Nucleus accumbens (tissue), 56 donors: ENCODE measurements at places on chromosomes 7 and 10.

- DNase-seq = no peak
Observed at GRCh38 chr10:56874950-56875349, 513.9 kb upstream of the ZWINT start.

GRCh38 chr7:71430246-71430645 lies 298.3 kb downstream of the GALNT17 start:
- no peak for DNase-seq

DNA sequence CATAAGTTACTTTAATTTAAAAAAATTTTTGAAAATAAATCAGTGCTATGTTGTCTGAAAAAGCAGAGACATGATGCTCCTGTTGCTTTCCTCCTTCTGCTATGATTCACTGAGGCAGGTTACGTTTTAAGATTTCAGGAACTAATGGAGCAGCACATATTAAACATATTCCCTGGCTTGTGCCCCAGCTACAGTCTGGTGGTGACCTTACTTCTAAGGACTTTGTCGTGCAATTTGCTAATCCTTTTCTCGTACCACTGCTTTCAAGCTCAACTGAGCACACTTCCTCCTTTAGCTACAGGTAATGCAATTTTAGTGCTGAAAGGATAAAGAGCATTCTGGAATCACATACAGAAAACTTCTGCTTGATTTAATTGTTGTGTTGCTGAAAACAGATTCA lies 16.2 kb upstream of the PRR15 start:
- no peak for DNase-seq

DNA sequence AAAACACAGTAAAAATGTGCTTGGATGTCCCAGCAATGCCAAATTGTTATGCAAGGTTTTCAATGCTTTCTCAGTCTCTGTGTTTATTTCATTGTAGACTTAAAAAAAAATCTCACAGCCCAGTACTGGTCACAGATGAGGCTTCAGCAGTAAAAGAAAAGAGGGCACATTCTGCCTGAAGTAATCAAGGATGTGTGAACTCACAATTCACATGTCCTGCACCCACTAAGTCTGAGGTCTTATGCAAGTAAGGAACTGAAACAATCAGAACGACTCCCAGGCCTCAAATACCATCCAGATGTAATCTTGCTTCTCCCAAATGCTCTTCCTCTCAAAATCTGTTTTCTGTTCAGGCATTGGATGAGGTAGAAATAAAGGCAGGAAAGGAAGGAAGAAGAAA lies 33.7 kb downstream of the ADRB1 start:
- no peak for DNase-seq

GRCh38 chr10:74521526-74521925 lies 304.9 kb upstream of the KAT6B start:
- DNase-seq = no peak

DNA sequence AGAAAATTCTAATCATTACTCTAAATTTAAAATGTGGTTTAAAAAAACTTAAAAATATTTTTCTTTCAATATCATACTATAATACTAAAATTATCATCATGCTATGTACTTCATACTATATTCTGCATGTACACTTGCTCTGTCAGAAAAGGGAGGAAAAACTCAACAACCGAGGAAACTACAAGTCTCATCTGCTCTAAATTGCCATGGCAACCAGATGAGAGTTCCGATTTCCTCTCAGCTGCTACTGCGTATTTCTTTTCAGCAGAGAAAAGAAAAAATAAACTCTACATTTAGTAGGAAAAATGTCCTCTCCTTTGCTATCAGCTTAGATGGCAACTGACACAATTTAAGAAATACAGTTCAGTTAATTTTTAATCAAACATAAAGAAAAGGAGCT lies 178.9 kb downstream of the SRPK2 start:
- DNase-seq = no peak

DNA sequence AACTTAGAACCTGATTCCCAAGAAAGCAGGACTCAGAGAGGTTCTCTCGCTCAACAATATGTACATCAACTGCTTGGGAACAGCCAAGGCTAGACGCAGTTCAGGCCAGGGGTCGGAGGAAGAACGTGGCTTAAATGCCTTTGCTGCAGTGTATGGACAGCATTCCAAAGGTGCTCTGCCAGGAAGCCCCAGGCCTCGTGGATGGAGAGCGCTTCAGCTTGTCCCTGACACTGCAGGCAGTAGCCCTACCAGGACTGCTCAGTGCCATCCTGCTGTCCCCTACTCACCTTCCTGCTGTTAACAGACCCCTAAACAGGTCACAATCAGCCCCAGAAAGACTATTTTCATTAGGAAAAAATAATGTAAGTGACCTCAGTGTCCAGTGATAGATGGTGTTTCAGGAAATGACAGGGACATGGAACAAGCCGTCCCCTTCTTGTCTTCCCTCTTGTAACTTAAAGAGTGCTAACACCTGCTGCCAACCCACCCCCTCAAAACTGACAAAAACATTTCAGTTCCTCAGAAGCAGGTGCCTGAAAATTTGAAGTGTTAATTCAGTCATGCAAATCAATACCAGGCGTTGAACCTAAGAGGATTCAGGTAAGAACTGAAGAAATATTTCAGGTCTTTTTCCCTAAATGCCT lies 16.5 kb downstream of the CREB3L2 start:
- no peak for DNase-seq

GRCh38 chr10:132332433-132332754 lies 401 bp downstream of the LRRC27 start:
- DNase-seq = no peak

- no peak for DNase-seq
Observed at GRCh38 chr10:73407495-73407894, 6.4 kb downstream of the ANXA7 start.

- DNase-seq = no peak
Observed at GRCh38 chr10:92702301-92702916, 12.7 kb downstream of the HHEX start.

DNA sequence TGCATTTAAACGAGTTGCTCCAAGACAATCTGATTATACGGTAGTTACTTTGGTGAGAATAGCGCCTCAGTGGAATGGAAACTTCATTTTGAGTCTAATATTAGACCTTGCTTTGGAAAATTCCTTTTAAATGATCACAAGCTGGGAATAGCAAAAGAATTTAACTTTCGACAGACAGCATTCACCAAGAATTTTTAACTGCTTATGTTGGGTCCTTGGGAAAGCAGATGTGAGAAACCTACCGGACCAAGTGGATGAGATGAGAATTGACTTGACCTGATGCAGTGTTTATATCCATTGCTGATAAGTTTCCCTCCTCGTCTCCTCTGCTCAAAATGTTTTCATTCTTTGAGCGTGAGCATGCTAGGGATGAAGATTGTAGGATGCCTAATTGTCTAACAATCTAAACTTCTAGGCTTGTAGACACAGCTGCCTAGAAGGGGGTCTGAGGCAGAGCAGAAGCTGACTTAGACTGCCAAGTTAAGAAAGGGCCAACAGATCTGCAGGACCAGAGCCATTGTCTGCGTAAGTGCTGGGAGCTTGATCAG lies 126.9 kb downstream of the CNNM2 start:
- no peak for DNase-seq

DNA sequence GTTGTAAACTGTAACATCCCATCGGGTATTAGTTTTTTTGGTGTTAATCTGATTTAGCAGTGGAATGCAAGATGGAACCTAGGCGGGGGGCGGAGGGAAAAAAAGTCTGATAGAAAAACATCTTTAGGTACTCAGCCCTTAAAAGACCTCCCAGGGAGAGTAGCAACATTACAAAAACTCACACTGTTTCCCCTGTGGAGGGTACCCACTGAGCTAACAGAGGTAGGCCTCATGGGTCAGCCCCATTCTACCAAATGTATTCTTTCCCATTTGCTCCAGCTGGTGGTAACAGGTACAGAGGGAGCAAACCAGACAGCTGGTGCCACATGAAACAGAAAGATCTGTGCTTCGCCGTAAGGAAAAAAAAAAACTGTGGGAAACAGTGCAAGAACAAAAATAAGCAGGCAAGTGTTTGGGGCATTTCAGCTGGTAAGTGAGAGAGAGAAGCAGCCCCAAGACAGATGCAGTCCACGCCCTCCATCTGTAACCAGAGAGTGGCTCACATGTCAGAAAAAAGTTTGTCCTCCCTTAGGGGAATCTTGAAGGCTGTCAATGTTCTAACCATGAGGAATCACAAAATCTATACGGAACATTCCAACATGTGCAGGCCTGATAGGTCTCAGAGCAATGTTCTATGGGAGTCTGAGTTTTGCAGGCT lies 65.3 kb downstream of the HOXA1 start:
- DNase-seq = no peak

DNA sequence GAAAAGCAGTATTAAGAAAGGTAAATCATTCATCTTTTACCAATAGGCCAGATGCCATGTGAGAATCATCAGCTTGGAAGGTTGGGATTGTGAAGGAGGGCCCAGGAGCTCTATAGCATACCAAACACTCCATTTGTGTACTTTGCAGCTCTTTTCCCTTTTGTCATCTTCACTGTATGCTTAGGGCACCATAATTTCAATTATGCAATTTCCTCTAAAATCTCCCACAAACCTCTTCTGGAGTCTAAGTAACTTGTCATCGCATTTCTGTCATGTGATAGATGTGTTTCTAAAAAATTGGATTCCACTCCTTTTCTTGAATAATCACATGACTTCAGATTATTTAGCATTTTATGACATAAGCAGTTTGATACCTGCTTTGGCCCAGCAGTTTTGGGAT lies 17.9 kb downstream of the RPP30 start:
- no peak for DNase-seq

DNA sequence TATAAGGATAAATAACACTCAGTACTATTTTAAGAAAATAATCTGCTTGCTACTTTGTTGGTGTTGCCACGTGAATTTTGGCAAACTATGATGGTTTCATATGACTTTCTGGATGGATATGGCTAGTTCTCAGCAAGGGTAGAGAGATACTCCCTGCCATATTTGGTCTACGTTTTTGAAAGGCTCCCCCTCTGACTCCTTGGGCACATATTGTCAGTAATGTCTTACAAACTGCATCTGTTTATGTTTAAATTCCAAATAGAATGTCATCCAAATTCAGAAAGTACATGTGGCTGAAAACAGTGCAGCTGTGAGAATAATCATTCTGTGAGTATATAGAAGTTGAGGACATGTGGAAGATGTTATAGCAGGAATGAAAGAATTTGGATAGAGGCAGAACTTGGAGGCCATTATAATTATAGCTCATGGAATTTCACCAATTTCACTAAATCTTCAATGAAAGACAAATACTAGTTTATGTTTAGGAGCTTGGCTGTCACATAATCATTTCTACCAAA lies 107.8 kb downstream of the SRI start:
- DNase-seq = no peak

DNA sequence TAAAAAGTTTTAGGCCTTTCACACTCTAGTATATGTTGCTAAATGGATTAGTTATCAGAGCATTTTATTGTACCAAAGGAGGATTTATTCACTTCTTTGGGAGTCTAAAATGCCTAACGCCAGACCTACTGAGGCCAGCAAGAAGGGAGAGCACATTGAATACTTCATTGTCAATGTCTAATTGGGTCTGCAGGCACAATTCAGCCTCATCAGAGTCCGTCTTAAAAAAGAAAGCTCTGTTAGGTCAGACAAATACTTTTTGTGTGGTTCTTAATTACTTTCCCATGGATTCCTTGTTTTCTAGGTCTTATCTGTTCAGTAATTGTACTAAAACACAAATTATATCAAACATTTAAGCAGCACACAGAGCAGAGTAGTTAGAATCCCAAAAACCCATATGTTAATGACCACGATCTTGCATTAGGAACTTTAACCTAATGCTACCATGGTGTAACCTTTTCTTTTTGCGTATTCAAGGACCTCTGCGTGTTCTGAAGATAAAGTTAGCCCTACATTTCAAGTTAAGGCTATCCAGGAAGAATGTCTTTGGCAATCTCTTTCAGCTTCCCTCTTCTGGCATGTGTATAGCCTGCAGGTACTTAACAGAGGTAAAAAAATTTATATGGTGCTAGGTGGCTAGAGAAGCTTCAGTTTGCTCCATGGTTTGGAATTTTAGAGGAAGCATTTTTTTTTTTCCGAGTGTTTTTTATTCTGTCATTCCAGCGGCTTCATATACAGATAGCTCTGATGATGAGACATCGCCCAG lies 45.7 kb upstream of the STRIP2 start:
- DNase-seq = no peak

DNA sequence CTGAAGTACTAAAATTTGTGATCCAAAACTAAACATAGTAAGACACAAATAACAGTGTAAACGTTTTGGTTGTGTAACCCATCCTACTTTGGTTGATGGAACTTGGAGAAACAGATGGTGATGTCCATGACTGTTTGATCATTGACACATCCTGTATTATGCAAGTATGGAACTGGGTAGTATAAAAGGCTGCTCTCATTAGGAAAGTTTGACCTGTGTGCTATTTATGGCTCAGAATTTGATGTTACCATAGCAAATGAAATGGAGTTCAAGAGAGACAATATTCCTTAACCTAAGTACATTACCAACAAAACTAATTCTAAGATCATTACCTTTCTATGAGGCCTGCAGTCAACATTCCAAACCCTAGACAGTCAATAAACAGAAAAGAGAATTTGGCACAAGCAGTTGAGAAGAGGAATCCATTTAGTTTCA lies 39.9 kb downstream of the DKK1 start:
- DNase-seq = no peak

GRCh38 chr7:77954773-77955555 lies 156.4 kb downstream of the PHTF2 start:
- no peak for DNase-seq

DNA sequence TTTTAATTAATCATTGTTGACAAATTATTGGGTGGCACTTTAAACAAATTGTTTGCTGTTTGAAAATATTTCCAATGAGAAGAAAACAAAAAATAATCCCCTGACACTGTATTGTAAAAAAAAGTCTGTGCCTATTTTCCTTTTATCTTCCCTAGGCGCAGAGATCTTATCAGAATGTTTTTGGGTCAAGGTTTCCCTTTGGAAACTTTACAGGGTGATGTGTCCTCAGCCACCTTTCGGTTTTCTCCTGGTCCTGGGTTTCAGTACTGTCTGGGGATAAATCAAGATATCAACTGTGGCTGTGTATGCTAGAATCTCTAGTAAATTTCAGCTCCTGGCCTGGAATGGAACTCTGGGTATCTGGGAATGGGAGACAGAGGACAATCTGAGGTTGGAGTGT lies 1.4 kb downstream of the ZNF107 start:
- no peak for DNase-seq

DNA sequence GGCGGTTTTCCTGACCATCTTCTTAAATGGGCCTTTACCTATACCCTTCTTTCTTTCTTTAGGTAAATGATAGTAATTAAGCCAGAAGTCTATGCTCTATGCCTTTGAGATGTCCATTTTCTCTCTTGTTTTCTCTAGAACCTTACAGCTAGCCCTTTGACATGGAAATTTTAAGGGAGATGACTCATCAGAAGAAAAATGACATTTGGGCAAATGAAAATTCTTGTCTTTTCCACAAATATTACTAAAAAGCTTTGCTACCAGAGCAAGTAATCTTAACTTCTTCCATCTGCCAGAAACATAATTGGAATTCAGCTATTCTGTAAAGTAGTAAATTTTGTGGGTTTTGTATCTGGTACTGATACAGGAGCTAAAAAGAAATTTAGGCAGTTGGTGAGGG lies 59.5 kb downstream of the CCDC3 start:
- no peak for DNase-seq

- no peak for DNase-seq
Observed at GRCh38 chr10:114262496-114262895, 23.4 kb downstream of the VWA2 start.
